ENCODE measurements at places on chromosomes 12 and 14.

- DNase-seq, result no peak
Measured at GRCh38 chr12:59636945-59637691, 41.3 kb downstream of the SLC16A7 start.

- no peak for DNase-seq
Measured at GRCh38 chr14:64654246-64654900, 49.9 kb upstream of the PLEKHG3 start.

- no peak for DNase-seq
Measured at GRCh38 chr12:32155041-32155440, 48.4 kb downstream of the BICD1 start.

- DNase-seq, result no peak
Measured at GRCh38 chr12:63937378-63938316, 93.1 kb downstream of the SRGAP1 start.

- DNase-seq, result no peak
Measured at GRCh38 chr14:95577067-95577800, 42.4 kb downstream of the GLRX5 start.

DNA sequence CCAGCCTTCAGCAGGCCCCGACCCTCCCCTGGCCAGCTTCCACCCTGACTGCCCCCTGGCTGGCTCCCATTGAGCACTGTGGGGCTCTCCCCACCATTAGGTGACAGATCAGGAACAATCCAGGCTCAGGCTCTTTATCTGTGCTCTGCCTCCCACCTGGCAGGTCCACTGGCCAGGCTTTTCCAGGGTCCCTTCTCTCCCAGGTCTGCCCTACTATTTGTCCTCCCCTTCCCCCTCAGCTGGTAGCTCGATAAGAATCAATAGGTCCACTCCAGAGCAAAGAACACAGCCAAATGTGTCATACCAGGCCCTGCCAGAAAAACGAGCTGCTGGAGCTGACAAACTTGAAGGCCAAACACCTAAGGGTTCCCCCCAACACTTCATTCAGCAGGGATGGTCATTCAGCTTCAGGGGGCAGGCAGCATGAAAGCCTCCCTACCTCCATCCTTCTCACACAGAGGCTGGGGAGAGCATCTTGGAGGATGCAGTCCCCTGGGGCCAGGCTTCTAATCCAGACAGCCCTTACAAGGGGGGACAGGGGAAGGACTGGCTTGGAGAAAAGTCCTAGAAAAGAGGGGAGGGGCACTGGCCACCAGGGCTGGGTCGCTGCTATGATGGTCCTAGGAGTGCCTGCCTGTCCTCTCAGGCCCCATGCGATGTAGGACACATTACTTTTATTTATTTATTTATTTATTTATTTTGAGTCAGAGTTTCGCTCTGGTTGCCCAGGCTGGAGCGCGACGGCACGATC, 1.9 kb upstream of the KRT18 start:
- no peak for DNase-seq

DNA sequence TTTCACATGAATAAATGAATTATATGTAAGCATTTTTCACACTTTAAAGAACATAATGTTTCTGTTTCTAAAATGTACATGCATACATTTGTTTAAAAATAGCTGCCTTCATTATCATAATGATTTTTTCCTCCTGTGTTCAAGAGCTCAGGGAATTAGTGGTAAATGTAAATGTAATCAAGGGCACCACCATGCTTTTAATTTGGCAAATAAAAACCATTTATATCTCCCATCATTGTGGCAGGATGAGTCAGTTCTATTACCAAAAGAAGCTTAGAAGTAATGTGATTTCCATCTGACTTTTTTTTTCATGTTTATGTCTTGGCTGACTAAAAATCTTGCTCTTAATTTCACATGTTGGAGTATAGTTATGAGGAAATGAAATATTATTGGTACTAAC, 176.1 kb downstream of the GXYLT1 start:
- DNase-seq, result no peak

- no peak for DNase-seq
Measured at GRCh38 chr12:129440278-129440677, 463.5 kb downstream of the TMEM132D start.

DNA sequence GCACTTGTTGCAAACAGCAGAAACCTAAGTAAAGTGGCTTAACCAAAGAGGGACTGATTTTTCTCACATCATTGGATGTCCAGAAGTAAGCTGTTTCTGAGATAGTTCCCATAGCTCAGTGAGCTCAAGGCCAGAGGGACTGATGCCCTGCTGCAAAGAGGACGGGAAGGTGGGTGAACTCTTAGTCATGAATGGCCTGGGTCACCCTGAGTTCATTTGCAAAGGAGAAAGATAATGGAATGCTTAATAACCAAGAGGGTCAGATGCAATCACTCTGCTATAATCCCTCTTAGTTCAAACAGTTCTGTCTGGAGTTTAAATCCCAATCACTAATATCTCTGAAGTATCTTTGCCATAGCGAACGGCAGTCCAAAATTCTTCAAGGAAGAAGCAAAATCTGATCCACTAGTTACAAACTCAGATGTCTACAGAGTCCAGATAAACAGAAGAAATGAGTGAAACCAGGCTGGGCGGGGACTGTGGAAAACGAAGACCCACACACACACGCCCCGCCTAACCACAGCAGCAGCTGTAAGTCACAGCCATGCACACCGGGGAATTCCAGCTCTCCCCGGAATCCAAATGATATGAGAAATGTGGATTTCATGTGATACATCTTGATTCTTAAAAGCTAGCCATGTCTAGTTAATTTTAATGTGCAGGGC, 289.5 kb downstream of the TMEM132D start:
- peak; percentile 10 for DNase-seq

- no peak for DNase-seq
Measured at GRCh38 chr12:52564582-52564981, 9.1 kb downstream of the KRT74 start.

GRCh38 chr12:123062681-123063486, 82.4 kb downstream of the ARL6IP4 start:
- DNase-seq, result peak; percentile 59

- DNase-seq, result no peak
Measured at GRCh38 chr12:89960607-89961394, 252.2 kb upstream of the ATP2B1 start.

GRCh38 chr12:125105600-125105999, 40.4 kb downstream of the AACS start:
- DNase-seq, result no peak
